T-helper 9 cell (primary cell): ENCODE measurements at places on chromosomes 3 and 15.

DNA sequence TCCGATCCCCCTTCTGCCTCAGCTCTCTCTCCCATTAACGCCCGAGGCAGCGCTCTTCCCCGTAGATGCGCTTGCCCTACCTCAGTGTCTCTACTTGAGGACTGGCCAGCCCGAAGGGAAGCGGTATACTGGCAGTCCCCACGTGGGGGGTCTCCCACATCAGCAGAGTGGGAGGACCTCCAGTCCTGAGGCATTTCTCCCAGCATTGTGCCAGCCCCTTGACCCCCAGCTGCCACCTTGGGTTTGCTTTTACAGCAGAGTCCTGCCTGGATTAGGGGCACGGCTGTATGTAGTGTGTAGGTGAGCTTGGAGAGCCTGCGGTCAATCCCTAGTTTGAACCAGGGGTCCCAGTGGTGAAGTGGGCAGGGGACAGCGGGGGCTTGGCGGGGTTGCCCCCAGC is 767 bp downstream of the SEMA3F start:
- DNase-seq, result no peak

- no peak for DNase-seq
These were observed 27.9 kb upstream of the IL1RAP start for GRCh38 chr3:190485830-190486532.

- DNase-seq, result no peak
These were observed 3.8 kb downstream of the ATG3 start for GRCh38 chr3:112557976-112558375.

DNA sequence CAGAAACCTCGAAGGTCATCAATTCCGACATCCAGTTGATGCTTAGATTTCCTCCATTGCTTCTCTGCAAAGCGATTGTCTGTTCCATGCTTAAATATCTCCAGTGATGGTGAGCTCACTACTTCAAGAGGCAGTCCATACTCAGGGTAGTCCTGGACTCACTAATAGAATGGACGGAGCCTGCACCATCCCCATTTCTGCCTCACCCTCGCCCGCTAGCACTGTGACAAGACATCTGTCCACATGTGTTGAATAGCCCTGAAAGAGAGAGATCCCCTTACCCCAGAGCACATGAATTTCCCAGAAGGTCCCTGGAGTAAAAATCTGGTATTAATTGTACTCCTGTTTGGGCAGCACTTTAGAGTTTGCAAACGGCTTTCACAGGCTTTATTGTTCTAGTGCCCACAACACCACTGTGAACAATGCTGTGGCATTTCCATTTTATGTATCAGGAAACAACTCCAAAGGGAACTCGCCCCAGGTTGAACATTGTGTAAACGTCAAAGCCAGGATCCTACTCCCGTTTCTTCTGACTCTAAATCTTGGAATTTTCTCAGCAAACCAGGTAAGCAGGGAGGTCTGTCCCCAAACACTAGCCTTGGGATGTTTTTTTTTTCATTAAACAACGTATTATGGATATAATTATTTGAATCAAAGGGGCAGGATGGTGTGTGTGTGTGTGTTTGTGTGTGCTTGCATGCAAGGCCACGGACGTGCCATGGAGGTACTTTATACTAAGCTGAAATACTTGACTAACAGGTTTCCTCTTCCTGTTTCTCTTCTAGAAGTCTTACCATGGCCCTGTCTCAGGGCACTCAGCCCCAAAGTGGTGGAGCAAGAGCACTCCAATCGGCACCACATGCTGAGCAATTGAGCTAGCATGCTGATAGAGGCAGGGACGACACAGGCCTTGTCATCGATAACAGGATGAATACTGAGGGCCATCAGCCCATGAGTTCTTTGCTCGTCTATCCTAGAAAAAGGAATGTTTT is 198.3 kb downstream of the OPA1 start:
- no peak for DNase-seq
